Femur (tissue), 1 donor: ENCODE measurements at places on chromosomes 12 and 14.

- peak; percentile 13 for DNase-seq
These were observed 20.9 kb upstream of the KIF26A start for GRCh38 chr14:104117341-104118005.

- DNase-seq = no peak
These were observed 181.0 kb downstream of the MYRFL start for GRCh38 chr12:70005864-70006618.

GRCh38 chr14:28676479-28676878, 90.1 kb upstream of the FOXG1 start:
- DNase-seq = no peak

- no peak for DNase-seq
These were observed 2.3 kb downstream of the KLRG1 start for GRCh38 chr12:8991371-8992345.

DNA sequence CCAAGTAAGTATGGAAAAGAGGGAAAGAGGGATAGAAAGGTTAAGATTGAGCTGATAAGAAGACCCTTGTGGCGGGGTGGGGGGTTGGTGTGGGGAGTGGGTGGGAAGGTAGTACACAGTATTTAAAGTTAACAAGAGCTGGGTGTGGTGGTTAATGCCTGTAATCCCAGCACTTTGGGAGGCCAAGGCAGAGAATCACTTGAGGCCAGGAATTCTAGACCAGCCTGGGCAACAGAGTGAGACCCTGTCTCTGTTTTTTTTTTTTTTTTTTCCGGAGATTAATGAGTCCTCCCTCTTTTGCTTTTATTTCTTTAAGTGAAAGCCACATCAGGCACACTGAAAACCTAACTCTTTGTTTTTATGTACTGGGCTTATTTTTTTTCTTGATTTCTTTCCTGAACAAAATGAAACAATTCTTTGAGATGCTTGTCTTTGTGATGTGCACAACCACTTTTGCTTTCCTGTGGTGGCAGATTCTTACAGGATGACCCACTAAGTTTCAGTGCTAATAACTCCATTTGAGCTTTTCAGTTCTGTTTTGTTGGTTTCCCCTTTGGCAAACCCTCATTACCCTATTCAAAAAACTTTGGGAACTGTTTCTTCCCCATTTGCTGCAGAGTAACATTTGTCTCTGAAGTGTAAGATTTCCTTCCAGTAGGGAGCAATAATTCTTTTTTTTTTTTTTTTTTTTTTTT, 54.8 kb downstream of the WNK1 start:
- DNase-seq = no peak

- peak; percentile 88 for DNase-seq
These were observed 7.9 kb downstream of the HDAC7 start for GRCh38 chr12:47811581-47812484.

DNA sequence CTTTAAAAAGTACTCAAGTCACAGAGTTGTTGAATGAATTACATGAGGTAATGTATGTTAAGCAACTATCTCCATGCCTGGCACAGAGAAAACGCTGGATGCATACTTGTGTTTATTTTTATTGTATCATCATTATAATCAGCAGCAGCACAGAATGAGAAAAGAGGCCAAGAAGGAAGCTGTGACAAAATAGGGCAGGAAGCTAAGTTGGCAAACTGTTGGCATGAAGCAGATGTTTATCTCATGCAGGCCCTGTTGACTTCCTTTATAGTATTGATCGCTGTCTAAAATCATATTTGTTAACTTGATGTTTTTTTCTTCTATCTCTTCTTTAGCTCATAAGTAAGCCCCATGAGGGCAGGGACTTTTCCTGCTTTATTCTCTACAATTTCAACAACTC, 466.6 kb downstream of the TRHDE start:
- no peak for DNase-seq

GRCh38 chr12:95838125-95838524, 20.6 kb upstream of the SNRPF start:
- DNase-seq = peak; percentile 45

DNA sequence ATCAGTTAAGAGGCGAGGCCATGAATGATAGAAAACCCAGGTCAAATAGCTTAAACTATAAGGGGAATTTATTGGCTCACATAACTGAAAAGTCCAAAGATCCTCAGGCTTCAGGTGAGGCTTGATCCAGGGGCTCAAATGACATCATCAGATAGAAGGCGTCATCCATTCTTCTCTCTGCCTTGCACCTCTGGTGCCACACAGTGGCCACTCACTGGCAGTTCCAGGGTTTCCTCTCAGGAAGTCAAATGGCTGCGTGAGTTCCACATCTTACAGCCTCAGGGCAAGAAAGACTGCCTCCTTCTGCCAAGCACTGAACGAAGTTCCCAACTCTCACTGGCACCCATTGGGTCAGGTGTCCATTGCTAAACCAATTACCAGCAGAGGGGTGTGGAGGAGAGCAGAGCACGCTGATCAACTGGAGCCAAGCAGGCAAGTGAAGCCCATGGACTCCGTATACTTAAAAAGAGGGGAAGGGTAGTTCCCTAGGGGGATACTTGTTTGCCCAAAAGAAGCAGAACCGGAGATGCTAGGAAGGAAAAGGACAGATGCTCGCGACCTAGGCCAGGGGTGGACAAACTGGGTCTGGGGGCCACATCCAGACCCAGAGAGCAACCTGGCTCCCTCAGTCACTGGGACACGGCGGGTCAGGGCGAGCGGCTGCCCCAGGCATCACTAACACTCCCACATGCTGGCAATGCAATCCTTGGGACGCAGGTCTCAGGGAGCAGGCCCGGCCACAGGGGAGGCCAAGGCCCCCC, 69.3 kb downstream of the SERPINA3 start:
- peak; percentile 17 for DNase-seq
